ENCODE measurements at places on chromosomes 6 and 20.

- DNase-seq: no peak
Observed at GRCh38 chr6:50270415-50270814, 220.7 kb upstream of the DEFB112 start.

- DNase-seq: no peak
Observed at GRCh38 chr20:45993197-45993951, 15.3 kb upstream of the MMP9 start.

DNA sequence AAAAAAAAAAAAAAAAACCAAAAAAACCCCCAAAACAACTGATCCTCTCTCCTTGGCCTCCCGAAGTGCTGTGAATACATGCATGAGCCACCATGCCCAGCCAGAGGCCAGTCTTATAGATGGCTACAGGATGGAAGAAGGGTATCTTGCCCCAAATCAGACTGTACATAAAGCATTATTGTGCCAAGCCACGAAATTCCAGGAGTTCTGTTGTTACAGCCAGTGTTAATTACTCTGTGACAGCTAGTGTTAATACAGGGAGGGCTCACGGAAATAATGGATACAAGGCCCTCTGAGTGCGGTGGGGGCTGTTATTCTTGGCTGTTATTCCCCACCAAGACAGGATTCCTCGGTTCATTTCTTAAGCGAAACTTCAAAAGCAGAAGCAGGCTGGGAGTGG is 1.4 kb upstream of the CLPSL2 start:
- DNase-seq: no peak

DNA sequence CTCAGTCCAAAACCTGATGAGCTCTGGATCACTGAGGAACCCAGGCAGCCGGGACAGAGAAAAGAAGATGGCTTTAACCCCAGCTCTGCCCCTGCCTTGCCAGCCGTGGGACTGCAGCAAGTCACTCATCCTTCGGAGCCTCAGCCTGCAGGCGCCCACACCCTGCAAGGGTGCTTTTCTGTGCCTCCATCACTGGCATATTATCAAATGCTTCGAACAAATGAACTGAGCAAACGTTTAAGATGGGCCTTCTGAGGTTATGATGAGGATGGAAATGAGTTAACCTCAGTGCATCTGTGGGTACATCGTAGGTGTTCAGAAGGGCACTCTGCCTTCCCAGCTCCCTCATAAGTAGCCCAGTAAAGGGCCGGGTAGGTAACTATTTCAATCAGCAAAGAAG is 79.0 kb downstream of the NFATC2 start:
- no peak for DNase-seq

DNA sequence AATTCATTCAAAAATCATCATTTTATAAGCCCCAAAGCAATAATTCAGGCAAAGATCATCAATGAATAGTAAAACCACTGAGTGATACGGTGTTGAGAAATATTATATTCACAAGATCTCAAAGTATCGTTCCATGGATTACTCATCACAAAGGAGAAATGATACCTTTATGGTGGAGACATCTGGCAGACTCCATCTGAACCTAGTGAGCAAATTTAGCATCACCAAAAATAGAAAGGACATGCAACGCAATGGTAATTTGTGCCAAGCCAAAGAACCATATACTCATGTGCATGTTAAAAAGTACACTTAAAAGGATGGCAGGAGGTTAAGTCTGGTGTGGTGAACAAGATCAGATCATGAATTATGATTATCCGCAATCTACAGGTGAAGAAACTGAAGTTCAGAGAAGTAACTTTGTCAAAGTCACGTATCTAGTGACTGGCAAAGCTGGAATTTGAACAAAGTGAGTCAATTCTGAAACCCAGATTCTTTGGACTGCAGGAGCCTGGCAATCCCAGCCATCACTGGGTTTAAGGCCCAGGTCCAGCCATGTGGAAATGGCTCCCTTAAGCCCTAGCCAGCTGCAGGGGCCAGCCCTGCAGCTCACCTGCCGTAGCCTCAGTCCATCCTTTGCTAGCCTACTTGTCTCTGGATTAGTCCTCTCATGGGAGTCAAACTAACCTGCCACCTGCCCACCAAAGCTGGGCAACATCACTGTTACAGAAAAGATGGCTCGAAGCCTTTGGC is 68.3 kb downstream of the PDE10A start:
- no peak for DNase-seq

DNA sequence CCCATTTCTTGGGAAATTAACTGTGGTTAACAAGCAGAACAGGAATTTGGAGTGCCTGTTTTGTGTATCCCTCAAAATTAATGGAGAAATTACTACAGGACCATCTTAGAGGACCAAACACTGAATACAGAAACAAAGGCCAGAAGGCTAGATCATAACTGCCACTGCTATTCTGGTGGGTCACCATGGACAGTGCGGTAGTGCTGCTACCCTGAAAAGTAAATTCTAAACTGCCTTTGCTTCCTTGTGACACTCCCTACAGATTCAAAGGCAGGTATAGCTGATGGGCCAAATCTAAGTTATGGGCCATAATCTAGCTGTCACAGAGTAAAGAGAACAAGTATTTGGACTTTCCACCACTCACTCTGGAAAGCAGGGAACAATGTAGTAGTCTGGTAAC is 575.8 kb upstream of the ADGRB3 start:
- no peak for DNase-seq

- DNase-seq: no peak
Observed at GRCh38 chr20:2538931-2539720, 2.8 kb downstream of the TMC2 start.

- DNase-seq: no peak
Observed at GRCh38 chr6:2796861-2797260, 31.7 kb downstream of the WRNIP1 start.

GRCh38 chr6:36856277-36856676 is 17.0 kb upstream of the CPNE5 start:
- no peak for DNase-seq

GRCh38 chr6:146028252-146028795 is 538 bp upstream of the GRM1 start:
- no peak for DNase-seq

- no peak for DNase-seq
Observed at GRCh38 chr20:3760655-3761348, 6.8 kb downstream of the ADISSP start.

DNA sequence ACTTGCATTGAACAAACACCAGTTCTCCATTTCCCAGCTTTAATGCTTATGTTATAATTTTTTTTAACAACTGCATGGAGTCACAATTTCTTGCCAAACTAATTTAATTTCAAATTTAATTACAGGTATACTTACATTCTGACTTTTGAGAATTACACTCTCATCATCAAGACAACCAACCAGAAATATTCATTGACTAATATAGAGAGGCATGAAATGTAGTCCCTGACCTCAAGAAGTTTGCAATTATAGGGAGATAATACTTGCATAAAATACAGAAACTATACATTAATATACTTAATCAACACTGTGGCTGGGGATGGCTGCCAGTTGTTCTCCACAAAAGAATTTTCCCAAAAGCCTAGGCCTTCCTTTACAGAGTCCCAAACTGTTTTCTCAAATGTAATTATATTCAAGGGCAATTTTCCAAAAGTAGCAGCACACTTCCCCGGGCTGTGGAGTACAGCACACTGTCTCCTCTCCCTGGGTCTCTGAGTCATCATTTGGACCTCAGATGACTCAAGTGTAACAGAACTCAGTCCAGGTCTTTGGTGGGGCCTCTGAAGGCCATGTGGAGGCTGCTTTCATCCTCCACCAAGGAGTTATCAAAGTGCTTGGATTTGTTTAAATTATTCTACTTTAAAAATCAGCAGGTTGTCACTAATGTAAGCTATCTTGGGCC is 114.1 kb downstream of the KIF16B start:
- DNase-seq: no peak

DNA sequence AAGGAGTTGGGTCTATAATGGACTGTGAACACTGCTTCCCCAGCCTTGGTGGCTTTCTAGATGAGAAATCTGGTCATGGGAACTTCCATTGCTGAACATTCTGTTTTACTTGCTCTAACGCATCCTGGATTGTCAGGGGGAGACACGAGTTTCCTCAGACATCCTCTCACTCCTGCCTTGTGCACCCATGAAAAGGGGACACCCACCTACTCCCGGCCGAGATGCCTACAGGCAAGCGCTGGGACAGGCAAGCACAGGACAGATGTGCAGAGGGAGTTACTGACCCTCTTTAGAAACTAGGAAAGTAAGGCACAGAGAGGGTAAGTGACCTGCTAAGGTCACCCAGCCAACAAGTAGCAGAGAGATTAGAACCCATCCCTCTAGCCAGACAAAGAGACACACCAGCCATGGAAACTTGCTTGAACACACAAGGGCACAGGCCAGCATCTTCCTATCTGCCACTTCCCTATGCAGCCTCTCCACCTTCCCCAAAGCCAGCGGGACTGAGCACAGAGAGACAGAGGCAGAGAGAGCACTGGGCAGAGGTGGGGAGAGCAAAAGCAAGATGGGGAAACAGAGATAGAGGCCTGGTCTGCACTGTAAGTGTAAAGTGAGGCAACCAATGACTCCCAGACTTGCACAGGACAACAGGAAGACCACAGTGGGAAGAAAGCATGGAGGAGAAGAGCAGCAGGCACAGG is 845 bp upstream of the SFTA2 start:
- DNase-seq: no peak

DNA sequence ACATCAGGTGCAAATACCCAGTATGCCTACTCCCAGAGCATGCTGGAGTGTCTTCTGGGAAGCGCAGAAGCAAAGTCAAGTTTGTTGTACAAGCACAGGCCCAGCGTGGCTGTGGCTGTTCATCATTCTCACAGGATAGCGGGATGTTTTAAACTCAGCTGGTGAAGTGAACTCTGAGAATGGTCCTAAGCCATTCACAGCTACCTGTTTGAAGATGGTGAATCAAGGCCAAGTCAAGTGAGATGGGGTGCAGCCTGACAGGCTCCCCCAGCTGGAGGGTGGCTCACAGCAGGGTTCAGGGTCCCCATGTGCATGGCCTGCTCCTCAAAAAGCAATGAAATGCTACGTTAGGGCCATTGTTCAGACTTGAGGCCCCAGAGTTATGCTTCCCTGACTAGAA is 304.7 kb upstream of the FOXQ1 start:
- DNase-seq: no peak

GRCh38 chr20:14507711-14508110 is 170.3 kb upstream of the FLRT3 start:
- DNase-seq: no peak

GRCh38 chr20:10558635-10559187 is 115.1 kb downstream of the JAG1 start:
- no peak for DNase-seq

- no peak for DNase-seq
Observed at GRCh38 chr20:24765316-24766142, 183.5 kb upstream of the CST7 start.

DNA sequence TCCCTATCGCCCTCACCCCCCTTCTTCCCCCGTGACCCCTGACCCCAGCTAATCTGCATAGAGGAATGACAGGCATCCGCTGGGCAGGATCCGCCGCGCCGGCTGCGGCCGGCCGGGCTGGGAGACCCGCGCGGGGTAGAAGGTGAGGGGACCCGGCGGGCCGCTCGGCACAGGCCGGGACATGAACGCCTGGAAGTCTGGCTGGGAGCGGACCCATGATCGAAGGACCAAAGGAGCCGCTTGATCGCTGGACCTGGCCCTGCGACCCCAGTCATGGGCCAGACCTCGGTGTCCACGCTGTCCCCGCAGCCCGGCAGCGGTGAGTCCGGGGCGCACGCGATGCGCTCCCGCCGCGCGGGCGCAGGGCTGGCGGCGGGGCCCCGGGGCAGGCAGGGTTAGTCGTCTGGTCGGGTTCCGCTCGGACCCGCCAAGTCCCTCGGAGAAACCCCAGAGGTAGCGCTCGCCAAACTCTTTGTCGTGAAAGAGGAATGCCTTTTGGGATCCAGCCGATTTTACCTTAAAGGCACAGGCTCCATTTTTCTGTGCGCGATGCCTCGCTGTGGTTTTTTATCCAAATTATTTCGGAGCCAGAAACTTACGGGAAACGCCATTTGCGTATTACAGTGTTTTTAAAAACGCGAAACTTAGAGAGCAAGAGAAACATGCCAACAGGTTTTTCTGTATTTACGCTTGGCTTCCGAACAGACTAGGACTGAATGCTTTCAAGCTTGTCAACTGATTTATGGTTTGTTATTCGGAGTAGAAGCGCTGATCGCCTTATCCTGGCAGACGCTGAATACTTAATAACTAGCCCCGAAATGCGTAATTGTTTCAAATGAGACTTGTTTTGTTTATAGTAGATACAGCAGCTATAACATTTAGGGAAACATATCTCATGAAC is at the start of gene PHACTR2:
Gene PHACTR2 (plus strand): TSS at position 75 of the 901 bp plus-strand sequence. CDS start 199 bp downstream, at position 274.
- peak; percentile 21 for DNase-seq

- DNase-seq: no peak
Observed at GRCh38 chr20:56857950-56858349, 228.8 kb downstream of the TFAP2C start.

- DNase-seq: no peak
Observed at GRCh38 chr20:48744515-48744914, 83.3 kb downstream of the PREX1 start.

DNA sequence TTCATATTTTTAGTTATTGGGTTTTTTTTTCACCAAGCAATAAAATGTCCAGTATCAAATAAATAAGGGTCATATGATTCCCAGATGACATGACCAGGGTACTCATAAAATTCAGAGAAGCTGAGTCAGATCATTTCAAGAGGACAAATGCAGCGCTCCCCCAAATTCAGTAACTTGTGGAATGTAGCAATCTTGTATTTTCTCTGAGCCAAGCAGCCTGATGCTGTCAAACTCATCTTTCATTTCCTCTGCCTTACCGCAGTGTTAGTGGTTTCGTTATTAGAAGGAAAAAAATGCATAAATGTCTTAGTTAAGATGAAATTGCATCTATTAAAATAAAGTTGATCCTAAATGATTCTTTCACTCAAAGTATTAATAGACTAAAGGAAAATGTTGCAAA is 57.8 kb upstream of the EDN1 start:
- no peak for DNase-seq

- DNase-seq: no peak
Observed at GRCh38 chr6:78910591-78911171, 43.3 kb downstream of the IRAK1BP1 start.

DNA sequence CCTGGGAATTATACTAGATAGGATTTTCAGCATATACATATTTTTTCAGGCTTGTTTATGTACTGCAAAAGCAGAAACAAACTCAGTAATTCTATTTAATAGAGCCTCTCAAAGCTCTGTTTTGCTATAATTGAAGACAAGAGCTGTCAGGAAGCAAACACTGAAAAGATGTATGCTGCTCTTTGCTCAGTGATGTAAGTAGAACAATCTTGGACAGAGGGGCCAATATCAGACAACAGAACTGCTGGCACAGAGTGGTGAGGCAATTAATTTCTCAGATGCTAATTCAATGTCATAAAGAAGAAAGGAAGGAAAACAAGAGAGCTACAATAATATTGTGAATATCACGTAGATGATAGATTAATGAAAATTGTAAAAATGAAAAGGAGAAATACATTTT is 663.3 kb upstream of the ADGRB3 start:
- no peak for DNase-seq

GRCh38 chr6:43938178-43939105 is 168.4 kb downstream of the VEGFA start:
- DNase-seq: no peak

GRCh38 chr20:24479595-24479994 is 10.2 kb downstream of the SYNDIG1 start:
- no peak for DNase-seq

- no peak for DNase-seq
Observed at GRCh38 chr6:118401325-118401975, 146.6 kb upstream of the PLN start.

- no peak for DNase-seq
Observed at GRCh38 chr20:2596673-2597279, 55.7 kb upstream of the NOP56 start.

- DNase-seq: no peak
Observed at GRCh38 chr6:5450073-5450472, 188.8 kb downstream of the FARS2 start.

- no peak for DNase-seq
Observed at GRCh38 chr6:2976060-2976459, 4.7 kb upstream of the SERPINB6 start.
